Inflammatory macrophage treated with lipopolysaccharide for 1 hour (primary cell): ENCODE measurements at places on chromosomes 13 and 19.

- no peak for DNase-seq
Measured at GRCh38 chr19:33497778-33498175, 23.8 kb downstream of the PEPD start.

DNA sequence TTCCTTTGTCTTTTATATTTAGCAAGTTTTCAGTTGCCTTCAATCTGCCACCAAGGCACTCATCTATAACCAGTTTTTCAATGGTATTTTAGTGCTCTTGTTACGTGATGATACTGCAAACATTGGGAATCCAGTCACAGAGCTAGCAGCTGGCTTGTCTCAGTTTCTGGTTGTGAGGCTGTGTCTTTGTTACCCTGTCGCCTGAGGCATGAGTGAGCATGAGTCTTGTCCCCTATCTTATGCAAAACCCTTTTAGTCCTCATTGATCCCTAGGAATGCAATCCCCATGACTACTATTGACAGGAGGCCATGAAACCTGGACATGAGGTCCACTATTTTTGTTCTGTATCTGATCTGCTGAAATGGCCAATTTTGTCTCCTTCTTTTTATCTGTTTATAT lies 391.0 kb downstream of the LMO7 start:
- DNase-seq = no peak

DNA sequence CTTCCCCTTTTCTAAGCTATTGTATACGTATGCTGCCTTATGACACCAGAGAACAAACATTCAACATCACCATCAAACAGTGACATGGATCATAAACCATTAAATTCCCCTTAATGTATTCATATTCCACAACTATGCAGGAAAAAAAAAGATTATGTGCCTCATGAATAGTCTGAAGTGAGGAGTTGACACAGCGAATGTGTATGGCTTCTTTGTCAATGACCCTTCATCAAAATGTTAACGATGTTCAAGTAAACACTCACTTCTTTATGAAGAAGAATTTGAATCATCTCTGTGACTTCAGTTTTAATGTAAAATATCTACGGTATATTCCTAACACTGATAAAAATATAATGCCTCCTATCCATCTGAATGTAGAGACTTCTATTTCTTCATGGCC lies 44.6 kb downstream of the SMAD9 start:
- no peak for DNase-seq

GRCh38 chr19:45115809-45116615 lies 23.0 kb downstream of the PPP1R37 start:
- DNase-seq = peak; percentile 45

DNA sequence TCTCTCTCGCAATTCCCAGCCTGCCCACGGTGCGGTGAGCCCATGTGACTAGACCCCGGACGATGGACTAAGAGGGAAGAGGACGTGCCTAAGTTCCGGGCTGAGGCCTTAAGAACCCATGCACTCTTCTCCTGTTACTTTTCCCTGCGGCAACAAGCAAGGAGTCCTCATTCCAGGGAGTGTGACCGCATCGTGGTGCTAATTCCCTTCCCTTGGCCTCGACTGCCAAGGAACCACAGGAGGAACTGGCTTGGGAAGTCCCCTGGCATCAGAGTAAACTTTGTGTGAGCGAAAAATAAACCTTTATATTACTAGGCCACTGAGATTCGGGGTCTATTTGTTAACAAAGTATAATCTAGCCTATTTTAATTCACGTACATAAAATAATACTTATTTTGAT lies 34.0 kb downstream of the FGF14 start:
- no peak for DNase-seq

DNA sequence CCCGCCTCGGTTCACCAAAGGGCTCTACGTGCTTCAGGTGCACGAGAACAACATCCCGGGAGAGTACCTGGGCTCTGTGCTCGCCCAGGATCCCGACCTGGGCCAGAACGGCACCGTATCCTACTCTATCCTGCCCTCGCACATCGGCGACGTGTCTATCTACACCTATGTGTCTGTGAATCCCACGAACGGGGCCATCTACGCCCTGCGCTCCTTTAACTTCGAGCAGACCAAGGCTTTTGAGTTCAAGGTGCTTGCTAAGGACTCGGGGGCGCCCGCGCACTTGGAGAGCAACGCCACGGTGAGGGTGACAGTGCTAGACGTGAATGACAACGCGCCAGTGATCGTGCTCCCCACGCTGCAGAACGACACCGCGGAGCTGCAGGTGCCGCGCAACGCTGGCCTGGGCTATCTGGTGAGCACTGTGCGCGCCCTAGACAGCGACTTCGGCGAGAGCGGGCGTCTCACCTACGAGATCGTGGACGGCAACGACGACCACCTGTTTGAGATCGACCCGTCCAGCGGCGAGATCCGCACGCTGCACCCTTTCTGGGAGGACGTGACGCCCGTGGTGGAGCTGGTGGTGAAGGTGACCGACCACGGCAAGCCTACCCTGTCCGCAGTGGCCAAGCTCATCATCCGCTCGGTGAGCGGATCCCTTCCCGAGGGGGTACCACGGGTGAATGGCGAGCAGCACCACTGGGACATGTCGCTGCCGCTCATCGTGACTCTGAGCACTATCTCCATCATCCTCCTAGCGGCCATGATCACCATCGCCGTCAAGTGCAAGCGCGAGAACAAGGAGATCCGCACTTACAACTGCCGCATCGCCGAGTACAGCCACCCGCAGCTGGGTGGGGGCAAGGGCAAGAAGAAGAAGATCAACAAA lies 2.6 kb downstream of the PCDH17 start:
- DNase-seq = no peak

DNA sequence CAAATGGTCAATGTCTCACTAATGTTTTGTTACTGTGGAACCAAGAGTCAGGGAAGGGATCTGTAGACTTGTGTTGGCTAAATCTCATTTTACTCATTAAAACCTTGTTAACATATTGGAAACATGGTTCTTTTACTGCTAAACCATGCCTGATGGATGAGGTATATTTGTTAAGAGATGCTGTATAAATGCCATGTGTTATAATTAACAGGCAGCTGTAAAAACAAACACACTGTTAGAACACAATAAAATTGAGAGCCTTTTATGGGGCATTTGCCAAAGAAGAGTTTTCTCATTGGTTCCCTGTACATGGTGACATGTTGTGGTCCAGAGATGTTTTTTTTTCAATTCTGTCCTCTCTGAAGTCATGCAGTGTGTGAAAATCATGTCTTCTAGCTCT lies 121.9 kb downstream of the ESD start:
- no peak for DNase-seq

- no peak for DNase-seq
Measured at GRCh38 chr13:91308299-91308698, 39.2 kb upstream of the MIR17HG start.

DNA sequence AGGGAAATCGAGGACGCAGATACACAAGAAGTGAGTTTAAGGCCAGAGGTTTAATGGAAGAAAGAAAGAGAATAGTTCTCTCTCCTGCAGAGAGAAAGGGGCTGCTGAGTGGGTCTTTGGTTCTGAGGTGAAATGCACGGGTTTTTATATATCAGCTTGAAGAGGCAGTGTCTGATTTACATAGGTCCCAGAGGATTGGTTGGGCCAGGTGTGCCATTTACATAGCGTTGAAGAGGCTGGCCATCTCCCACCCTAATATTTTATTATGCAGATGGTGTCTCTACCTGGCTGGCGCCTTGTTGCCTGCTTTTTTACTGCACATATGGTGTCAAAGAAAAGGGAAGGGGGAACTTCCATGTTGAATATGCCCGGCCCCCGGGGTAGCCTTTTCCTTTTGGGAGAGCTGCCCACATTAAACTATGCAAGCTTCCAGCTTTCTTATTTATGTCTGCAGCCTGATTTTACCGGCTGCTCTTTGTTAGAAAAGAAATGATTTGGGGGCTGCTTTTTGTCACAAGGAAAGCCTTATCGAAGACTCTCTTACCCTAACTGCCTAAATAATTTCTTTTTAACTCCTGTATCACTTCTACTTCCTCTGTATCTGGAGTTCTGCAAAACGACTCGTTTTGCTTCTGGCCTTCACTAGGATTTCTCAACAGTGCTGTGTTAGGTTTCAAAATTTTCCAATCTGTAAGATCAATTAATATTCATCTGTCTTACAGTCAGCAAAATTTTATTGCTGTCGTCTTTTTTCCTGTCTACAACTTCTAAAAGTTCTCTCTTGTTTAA lies 268.5 kb downstream of the B3GLCT start:
- no peak for DNase-seq

GRCh38 chr19:39327363-39328045 lies 6.8 kb upstream of the LRFN1 start:
- DNase-seq = no peak

- DNase-seq = no peak
Measured at GRCh38 chr13:27962128-27962841, 6.8 kb downstream of the CDX2 start.

- no peak for DNase-seq
Measured at GRCh38 chr19:5078666-5079065, 109.8 kb downstream of the KDM4B start.

DNA sequence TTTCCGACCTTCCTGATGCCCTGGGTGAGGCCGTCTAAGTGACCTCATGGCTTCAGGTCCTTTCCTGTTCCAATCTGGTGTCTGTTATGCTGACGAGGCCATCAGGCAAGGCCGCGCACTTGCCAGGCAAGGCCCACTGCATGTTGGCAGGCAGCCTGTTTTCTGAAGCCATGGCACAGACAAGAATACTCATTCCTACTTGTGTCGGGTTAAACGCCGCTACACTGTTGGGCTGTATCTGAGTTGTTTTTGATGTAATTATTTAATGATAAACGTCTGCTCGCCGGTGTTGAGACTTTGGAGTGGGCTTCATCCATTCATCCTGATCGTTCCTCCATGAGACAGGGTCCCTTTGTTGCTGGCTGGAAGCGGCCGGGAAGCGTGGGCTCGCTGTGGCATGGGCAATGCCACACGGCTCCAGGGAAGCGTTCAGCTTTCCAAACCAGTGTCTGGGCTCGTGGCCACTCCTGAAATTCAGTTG lies 92.1 kb downstream of the ATP11A start:
- DNase-seq = no peak

GRCh38 chr19:2477141-2477710 lies 1.3 kb downstream of the GADD45B start:
- no peak for DNase-seq

- no peak for DNase-seq
Measured at GRCh38 chr13:73194310-73194709, 135.5 kb downstream of the KLF5 start.

GRCh38 chr19:51099047-51099382 lies 9.2 kb downstream of the CTU1 start:
- no peak for DNase-seq

- DNase-seq = peak; percentile 41
Measured at GRCh38 chr13:20191311-20192157, 1.2 kb downstream of the GJB2 start.

DNA sequence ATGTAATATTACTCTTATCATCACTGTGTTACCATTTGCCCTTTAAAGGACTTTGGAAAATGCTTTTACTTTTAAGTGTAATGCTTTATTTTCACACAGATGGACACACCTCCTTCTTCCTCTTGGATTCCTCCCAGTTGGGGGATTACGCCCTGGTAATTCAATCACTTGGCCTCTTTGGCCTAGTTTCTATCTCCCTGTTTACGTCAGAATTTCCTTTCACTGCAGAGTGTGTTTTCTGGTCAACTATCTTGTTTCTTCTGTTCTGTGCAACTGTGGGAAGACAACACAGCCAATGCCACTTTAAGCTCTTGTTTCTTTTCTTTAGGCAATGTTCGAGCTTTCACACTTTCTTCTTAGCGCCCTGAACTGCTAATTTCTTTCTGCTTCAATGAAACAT lies 257.3 kb upstream of the MAB21L1 start:
- no peak for DNase-seq

DNA sequence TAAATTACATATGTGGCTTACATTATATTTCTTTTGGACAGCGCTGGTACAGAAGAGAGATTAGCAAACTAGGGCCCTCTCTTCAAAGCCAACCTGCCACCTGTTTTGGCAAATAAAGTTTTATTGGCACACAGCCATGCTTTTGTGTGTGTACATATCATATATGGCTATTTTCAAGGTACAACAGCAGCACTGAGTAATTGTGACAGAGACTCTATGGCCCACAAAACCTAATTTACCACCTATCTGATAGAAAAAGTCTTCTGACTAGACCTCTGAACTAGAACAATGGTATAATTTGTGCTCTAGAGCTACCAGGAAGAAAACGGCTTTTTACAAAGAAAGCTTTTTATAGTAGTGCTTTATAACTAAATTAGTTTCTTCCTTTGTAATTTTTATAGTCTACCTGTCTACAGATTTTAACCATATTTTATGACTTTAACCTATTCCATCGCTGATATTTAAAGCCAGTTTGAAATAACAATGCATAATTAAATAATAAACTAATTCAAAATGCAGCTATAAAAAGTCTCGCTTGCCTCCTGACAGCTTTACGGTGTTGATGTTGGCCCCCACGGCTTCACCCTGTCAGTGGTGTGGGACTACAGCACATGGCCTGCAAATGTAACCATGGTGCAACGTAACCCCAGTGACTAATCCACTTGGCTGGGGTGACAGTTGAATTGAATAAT lies 17.7 kb upstream of the DPY19L3 start:
- DNase-seq = no peak
